ENCODE measurements at places on chromosomes 12 and 14.

GRCh38 chr12:95202691-95203486 lies 14.4 kb downstream of the FGD6 start:
- DNase-seq, result no peak

DNA sequence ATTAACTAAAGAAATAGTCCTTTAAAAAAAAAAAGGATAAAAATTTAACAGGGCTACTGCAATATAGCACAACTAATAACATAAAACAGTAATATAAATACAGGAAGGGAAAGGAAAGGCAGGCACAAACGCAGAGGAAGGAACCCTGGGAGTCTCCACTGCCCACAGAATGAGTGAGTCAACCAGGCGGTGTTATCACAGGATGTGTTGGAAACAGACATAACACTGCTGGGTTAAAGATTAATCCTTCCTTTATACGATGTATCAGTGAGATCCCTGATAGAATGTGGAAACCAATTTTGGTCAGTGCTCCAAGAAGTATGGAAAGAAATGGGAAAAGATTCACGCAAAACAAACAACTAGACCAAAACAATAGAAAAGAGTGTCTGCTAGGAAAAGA lies 47.9 kb downstream of the FGD6 start:
- no peak for DNase-seq

DNA sequence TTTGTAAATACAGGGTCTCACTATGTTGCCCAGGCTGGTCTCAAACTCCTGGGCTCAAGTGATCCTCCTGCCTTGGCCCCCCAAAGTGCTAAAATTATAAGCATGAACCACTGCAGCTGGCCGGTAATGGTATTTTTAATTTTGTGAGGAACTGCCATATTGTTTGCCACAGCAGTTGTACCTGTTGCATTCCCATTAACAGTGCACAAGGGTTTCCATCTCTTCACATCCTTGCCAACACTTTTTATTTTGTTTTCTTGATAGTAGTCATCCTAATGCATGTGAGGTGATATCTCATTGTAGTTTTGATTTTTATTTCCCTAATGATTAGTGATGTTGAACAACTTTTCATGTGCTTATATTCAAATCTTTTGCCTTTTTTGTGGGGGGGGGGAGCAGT lies 13.5 kb downstream of the OR5AU1 start:
- DNase-seq, result no peak

GRCh38 chr12:116885491-116885890 lies 4.2 kb upstream of the HRK start:
- DNase-seq, result no peak

GRCh38 chr14:90941706-90942105 lies 118.7 kb downstream of the RPS6KA5 start:
- no peak for DNase-seq

- DNase-seq, result no peak
Observed at GRCh38 chr14:100905166-100905565, 1.6 kb upstream of the RTL1 start.

DNA sequence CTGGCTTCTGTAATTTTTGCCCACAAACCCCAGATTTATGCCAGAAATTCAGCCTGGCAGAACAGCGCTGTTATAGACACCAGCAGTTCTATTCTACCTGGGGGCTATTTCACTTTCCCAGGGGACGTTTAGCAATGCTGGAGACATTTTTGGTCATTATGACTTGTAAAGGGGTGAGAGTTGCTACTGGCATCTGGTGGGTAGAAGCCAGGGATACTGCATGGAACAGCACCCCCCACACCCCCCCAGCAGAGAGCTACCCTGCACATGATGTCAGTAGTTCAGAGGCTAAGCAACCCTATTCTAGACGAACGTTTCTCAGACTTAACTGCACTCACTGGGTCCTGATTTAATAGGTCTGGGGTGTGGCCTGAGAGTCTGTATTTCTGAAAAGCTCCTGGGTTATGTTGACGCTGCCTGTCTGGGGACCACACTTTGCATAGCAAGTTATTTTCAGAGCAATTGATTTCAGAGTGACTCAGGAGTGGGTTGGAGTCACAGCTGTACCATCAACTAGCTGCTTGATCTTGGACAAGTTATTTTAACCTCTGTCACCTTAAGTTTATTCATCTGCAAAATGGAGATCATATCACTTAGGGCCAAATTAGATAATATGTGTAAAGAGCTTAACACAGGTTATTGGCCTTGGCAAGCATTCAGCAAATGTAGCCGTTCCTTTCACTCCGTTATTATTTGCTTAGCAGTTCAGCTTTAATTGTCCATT lies 48.5 kb downstream of the CHST11 start:
- DNase-seq, result no peak
